OCI-M1 (cell line): ENCODE measurements at places on chromosomes 7 and 10.

GRCh38 chr7:145915679-145916078, 200.9 kb upstream of the CNTNAP2 start:
- DNase-seq, result no peak

DNA sequence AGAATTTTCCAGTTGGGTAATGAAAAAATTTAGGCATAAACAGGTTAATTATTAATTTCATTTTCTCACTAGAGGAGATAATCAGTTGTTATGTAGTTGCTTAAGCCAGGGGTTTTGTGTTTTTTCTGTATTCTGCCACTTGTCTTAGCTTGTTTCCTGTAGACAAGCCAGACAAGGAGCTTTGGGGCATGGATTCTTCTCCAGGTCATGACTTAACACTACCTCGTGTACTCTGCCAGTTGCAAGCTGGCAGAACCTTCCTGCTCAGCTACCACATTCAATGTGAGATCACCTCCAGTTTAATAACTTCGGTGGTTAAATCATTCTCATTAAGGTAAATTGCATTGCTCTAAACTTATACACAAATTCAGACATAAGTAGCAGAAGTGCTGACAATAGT, 1.8 kb downstream of the CCM2 start:
- no peak for DNase-seq

DNA sequence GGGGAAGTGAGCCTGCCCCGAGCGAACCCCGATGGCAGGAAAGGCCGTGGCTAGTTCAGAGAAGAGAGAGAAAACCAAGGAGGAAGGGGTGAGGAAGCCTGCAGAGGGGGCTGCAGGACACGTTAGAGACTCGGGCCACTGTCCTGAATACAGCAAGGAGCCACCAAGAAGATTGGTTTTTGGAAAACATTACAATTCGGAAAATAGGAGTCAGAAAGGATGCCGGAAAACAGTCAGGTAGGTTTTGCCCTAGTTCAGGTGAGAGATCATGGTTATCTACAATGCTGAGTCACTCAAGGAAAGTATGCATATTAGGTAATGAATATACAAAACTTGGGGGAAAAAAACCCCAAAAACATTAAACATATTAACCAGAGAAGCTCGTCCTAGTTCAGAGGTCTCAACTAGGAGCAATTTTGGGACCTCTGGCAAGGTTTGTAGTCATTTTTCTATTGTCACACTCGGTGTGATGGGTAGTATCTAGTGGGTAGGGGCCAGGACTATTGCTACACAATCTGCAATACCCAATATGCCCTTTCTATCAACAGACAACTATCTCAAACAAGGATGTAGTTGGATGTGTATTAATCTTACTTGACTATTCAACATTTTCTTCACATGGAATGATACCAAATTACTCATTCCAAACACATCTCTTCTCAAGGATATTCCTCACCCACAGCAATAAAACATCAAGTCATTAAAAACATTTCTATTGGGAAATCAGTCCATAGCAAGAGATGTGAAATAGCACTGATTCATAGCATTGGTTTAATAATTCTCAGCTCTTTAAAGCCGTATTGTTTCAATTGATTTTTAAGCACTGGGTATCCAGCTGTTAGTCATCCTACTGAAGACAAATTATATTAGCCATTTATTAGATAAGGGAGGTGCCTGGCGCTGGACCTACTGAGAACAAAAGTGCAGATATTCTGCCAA, 74.4 kb upstream of the RSU1 start:
- DNase-seq, result peak; percentile 84

DNA sequence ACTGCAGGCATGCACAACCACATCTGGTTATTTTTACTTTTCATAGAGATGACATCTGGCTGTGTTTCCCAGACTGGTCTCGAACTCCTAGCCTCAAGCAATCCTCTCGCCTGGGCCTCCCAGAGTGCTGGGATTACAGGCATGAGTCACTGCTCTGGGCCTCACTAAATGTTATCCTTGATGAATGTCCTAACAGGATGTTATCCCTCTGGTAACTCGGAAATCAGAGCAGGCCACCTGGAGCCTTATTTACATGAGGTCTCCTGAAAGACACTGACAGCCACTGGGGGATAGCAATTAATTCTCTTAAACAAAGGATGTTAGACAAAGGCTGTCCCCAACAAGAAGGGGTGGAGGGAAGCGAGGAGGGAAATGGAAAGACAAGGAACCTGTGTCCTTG, 4.5 kb upstream of the ZNF438 start:
- no peak for DNase-seq

DNA sequence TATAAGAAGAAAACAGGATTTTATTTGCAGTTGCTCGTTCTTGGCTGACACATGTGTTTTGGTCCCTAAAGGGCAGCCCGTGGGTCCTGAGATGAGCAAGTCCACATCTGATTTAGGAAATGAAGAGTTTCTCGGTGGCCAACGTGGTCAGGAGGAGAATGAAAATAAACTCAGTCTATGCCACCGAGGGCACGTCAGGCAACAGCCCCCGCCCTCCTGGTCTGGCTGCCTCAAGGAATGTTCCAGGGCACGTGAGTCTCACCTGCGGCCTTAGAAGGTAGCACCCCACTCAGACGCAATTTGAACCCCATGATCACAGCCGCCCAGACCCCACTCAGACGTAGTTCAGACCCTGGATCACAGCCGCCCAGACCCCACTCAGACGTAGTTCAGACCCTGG, 197.2 kb downstream of the ADARB2 start:
- no peak for DNase-seq

- DNase-seq, result peak; percentile 33
These were observed 99.6 kb downstream of the SVIL start for GRCh38 chr10:29535012-29535777.

GRCh38 chr7:130473289-130473688, 18.6 kb upstream of the MEST start:
- peak; percentile 51 for DNase-seq

DNA sequence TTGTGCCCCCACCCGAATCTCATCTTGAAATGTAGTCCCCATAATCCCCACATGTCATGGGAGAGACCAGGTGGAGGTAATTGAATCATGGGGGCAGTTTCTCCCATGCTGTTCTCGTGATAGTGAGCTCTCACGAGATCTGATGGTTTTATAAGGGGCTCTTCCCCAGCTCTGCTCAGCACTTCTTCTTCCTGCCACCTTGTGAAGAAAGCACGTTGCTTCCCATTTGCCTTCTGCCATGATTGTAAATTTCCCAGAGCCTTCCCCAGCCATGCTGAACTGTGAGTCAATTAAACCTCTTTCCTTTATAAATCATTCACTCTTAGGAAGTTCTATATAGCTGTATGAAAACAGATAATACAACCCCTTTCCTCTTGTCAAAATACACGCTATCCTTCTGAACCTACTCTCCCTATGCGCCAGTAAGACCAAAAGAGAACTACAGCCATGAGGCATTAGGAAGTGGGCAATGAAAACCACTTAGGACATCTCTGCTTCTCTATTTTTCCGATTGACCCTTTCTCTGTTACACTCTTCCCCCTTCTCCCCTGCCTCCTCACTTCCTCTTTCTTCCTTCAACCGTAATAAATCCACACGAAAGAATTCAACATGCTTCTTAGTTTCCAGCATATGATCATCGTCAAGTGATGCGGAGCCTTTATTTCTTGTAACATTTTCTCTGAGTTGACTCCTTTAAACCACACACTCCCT, 101.2 kb upstream of the WDR11 start:
- DNase-seq, result peak; percentile 70

DNA sequence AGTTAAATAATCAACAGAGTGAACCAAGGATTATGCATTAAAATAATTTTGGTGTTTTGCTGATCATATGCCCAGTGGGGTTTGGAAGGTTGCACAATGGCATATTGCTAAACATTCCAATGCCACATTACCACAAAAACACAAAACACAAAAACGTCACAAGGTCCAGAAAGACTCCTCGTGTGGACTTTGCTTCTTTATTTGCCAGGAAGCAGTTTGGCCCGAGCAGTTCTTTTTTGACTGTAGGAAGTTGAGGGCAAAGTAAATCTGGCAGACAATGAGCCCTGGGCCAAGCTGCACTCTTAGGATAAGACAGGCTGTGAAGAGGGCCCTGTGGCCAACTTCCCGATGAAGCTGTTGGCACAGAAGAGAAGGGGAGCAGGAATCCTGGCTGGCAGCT, 39.2 kb upstream of the SLC35B4 start:
- DNase-seq, result no peak

GRCh38 chr10:114250716-114251115, 11.7 kb downstream of the VWA2 start:
- no peak for DNase-seq

DNA sequence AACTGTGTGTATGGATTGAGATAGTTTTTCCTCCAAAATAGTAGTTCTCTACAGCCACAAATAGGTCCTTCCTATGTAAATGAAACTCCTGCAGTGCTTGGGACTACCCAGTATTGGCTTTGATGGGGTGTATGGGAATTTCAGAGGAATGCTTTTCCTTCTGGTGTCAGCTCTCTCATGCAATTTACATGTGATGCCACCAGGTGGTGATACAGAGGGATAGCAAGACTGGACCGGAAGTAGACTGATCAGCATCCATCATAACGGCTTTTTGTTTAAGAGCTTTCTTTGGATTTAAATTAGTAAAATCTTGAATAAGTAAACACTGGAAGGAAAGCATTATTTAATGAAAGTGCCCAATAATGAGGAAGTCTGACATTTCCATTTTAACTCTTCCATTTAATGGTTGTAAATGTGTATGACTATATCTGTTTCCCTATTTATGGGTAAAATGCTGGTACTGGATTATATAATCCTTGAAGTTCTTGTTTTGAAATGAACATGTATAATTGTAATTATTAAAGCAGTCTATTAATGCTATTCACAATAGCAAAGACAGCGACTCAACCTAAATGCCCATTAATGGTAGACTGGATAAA, 22.7 kb downstream of the DYNC1I1 start:
- peak; percentile 80 for DNase-seq

GRCh38 chr10:66888237-66888636, 37.6 kb upstream of the LRRTM3 start:
- no peak for DNase-seq

- DNase-seq, result peak; percentile 51
These were observed 41.5 kb upstream of the SMIM30 start for GRCh38 chr7:113159746-113160339.

- no peak for DNase-seq
These were observed 103.0 kb downstream of the COL26A1 start for GRCh38 chr7:101465576-101466196.

GRCh38 chr10:45443101-45444009, 69.3 kb downstream of the ALOX5 start:
- no peak for DNase-seq

- no peak for DNase-seq
These were observed 28.4 kb downstream of the CDK6 start for GRCh38 chr7:92808006-92808405.

DNA sequence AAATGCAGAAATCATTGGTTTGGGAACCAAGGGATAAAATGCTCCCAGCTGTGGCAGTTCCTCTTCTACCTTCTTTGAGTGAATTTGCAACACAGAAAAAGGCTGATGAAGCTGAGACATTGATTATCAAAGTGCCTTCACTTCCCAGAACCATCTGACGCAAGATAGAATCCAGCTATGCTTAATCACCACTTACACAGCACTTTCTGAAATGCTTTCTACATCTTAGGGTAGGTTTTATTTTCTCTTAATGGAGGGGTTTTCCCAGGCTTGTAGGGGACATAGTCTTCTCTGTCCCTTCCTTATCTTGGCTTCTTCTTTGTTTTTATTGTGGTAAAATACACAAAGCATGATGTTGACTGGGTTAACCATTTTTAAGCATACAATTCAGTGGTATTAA, 332.6 kb upstream of the ZNF32 start:
- DNase-seq, result peak; percentile 58

GRCh38 chr10:1544929-1545328, 192.4 kb downstream of the ADARB2 start:
- no peak for DNase-seq
